ENCODE measurements at places on chromosomes 11 and 22.

GRCh38 chr11:96107143-96107824 is 183.4 kb upstream of the MTMR2 start:
- DNase-seq = peak; percentile 39

DNA sequence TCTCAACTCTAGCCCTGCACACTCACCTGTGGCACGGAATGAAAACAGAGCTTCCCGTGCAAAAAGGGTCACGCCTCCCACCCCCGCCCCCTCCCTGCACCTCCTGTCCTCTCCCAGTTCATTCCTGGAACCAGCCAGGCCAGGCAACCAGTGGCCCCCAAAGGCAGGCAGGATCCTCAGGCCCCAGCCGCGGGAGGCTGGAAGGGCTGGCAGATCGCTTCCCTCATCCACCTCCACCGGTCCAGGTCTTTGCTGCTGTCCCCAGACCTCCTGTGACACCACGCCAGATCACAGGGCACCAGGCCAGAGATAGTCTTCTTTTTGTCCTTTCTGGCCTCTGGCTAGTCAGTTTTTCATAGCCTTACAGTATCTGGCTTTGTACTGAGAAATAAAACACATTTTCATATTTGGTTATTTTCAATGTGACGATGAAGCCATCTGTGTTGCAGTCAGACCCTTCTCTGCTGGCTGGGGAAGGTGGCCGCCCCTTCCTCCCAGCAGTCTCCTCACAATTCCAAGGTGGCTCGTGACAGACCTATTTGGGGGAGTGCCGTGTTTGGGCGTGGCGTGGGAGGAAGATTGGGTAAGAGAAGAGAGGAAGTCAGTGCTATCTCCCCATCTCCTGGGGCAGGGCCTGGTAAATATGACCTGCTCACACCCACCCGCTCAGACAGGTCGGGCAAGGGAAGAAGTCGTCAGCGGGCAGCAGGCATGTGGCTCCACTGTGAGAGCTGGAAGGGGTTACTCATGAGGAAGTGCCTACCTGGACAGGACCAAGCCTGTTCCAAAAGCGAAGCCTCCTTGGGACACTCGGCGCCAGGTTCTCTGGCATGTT is 9.1 kb downstream of the SSH3 start:
- no peak for DNase-seq

DNA sequence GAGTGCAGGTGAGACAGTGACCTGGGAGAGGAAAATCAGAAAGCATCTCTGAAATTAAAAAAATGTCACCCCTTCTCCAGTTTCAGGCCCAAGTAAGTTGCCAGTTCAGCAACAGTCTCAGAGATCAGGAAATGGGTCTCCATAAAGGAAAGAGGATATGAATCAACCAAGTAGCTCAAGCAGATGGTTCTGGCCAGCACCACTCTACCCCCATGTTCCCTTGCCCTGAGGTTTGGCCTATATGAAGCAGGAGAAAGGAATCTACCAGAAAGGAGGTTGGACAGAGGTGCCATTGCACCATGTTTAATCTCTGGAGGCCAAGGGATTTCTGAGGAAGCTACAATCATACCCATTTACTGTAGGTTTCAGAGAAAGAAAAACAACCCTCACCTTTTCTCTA is 7.7 kb downstream of the FZD4 start:
- no peak for DNase-seq

GRCh38 chr22:34489861-34490260 is 569.6 kb upstream of the LARGE1 start:
- DNase-seq = no peak

- DNase-seq = no peak
Measured at GRCh38 chr11:64373598-64373974, 14.6 kb downstream of the RPS6KA4 start.

DNA sequence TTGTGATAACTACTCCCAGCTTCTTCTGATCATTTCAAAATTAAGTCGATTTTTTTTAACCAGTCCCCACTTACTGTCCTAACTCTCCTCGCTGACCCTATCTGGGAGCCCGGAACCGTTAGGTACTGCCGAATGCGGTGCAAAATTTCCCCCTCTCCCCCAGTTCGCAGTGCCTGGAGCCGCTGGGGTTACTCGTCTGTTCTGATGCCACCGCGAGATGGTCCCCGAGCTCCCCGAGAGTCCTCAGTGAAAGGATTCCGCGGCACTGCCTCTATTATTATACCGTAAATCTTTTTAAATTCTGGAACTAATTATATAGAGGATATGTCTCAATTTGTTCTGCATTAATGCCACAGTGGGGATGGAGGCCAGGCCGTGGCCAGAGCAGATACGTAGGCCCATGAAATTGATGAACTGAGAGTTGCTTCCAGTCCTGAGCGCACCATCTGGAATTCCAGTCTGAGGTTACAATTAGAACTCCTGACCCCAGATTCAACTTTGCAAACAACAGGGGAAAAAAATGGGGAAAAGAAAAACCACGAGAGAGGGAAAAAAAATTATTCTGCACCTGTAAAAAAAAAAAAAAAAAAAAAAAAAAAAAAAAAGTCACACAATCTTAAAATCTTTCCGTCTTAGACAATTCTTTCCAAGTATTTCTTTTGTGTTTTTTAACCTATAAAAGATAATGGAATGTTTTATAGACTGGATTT is 4.3 kb upstream of the WT1 start:
- peak; percentile 34 for DNase-seq

GRCh38 chr11:131025020-131025419 is 108.7 kb upstream of the SNX19 start:
- DNase-seq = peak; percentile 15

DNA sequence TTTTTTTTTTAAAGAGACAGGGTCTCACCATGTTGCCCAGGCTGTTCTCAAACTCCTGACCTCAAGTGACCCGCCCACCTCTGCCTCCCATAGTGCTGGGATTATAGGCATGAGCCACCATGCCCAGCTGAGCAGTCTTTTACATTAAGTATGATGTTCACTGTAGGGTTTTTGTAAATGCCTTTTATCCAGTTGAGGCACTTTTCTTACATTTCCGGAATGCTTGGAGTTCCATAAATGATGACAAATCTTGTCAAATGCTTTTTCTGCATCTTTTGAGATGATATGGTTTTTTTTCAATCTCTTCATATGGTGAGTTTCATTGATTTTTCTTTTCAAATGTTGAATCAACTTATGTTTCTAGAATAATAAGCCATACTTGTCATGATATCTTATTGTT is 29.4 kb upstream of the CTTN start:
- DNase-seq = no peak

DNA sequence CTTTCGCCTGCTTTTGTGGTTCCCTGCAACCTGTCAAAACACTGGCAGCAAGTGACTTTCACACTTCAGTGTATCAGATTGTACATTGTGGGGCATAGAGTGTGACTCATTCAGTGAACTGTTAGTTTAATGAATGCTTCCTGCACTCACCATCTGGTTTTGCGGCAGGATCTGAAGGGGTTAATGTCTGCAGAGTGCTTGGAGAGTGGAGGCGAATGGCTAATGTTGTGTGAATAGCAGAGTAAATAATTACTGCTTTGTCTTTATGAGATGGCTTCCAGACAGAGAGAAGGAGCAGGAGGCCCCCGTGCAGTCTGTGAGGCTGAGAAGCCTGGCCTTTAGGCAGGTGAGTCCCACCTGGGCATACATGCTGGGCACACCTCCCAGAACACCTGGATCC is 454.3 kb upstream of the KIRREL3 start:
- no peak for DNase-seq

- no peak for DNase-seq
Measured at GRCh38 chr11:47144541-47144940, 32.1 kb downstream of the ARFGAP2 start.

DNA sequence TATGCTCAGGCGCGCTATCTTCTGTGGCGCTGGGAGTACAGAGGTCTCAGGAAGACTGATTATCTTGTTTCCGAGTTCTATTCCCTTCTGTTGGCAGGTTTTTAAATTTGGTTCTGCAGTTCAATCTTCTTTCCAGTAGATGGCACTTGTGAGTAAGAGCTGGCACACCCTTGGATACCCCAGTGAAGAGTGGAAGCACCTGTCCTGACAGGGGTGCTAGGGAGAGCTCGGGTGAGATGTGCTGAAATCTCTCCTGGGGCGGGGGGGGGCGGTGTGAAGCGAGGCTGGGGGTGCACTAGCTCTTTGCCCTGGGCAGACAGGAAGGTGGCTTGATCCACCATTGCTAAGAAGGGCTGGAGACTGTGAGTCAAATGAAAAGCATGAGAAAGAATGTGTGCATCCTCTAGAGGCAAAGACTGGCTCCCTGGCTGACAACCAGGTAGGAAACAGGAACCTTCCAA is 679.9 kb upstream of the CCDC179 start:
- peak; percentile 36 for DNase-seq

GRCh38 chr11:75872887-75873416 is 57.9 kb downstream of the UVRAG start:
- no peak for DNase-seq

DNA sequence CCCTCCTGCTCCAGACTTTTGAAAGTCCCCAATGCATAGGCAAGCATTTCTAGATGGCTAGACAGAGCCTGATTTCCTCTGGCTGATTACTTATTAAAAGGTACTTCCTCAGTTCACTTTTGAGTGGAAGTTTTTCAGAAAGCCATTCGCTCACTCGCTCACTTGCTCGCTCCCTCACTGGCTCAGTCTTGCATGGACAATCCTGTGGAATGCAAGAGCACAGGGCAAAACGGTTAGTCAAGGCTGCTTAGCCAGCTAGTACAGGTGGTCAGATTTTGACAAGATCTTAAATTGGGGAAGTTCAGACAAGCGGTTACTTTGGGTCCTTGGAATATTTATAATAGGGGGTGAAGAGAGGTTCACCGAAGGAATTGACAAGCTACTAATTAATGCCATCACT is 101.0 kb downstream of the ARL14EP start:
- peak; percentile 51 for DNase-seq

DNA sequence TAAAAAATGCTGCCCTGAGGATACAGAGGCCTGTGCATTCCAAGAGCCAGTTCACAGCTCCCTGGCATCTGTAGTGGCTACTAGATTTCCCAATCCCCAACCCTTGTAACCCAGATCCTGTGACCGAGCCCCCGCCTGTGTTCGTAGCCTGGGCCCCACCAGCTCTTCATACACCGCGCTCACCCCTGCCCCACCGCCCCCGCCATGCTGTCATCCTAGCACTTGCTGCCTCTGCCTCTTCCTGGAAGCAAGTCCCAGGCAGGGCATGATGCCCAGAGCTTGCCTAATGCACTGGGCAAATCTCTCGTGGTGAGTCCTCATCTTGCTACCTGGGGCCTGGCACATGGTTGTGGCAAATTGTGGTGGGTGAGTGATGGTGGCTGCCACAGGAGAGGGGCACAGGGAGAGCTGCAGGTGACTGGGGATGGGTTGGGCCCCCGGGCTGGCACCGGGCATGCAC is 7.1 kb downstream of the MGAT3 start:
- no peak for DNase-seq

GRCh38 chr11:80860632-80861031 is 1419.8 kb upstream of the TENM4 start:
- DNase-seq = no peak

GRCh38 chr11:62132191-62132590 is 8.4 kb downstream of the INCENP start:
- no peak for DNase-seq

DNA sequence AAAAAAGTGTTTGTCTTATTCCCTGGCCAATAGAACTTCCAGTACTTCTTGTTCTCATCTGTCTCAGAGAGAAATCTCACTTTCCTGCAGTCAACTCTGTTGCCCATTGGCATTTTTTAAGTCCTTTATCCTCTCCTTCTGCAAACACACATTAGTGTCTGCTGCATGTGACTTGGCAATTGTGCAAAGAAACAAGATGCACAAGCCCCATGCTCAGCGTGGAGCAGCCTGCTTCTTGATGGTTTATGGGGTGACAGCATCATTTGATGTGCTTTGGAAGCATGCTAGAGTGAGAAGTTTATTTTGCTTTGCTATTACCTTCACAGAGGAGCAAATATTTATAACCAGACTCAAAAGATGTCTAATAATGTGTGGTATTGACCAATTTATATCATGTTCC is 238.2 kb downstream of the FAT3 start:
- DNase-seq = no peak

DNA sequence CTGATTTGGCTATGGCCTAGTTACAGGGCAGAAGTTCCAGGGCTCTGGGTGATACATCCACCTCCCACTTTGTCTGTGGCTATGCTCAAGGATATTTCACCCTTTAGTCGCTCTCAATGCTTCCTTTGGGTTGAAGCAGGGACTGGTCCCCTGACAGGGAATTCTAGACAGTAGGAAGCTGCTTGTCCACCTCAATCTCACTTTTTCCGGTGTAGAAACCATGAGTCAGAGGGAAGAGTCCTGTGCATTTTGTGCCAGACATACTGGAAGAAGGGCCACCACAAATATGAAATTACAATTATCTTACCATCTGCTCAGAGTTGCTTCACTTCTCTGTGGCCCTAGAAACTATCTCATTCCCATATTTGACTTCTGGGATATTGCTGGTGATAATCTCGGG is 413.7 kb upstream of the FAT3 start:
- DNase-seq = no peak

DNA sequence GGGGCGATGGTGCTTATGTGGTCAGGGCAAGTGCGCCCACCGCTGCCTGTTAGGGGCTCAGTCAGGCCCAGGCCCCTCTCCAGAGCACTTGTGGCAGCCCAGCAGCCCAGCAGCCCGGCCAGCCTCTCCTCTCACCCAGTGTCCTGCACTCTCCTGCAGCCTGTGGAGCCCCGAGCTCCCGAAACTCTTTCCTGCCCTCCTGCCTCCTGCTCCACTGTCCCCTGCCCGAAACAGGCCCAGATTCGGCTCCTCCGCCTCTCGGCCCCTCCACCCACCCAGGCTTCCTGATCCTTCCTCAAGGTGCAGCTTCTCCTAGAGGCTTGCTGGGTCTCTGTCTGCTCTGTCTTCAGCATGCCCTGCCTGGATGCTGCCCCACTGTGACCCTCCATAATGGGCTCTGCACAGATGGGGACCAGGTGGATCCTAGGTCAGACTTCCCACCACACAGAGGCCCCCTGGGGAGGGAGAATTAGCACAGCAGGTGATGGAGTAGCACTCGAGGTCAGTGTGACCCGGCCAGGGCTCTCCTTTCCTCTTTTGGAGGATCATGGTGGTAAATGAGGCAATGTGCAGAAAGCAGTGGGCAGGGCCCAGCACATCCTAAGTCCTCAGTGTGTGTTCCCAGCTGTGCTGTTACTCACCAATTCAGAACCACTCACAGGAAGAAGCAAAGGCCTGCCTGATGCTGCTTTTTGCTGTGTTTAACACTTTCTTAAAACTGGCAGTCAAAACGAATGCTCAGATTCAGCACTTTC is 18.6 kb upstream of the NAP1L4 start:
- no peak for DNase-seq

- no peak for DNase-seq
Measured at GRCh38 chr11:134437821-134438220, 25.8 kb upstream of the B3GAT1 start.

GRCh38 chr11:128290106-128290840 is 297.1 kb downstream of the ETS1 start:
- DNase-seq = peak; percentile 58

- DNase-seq = no peak
Measured at GRCh38 chr11:2304506-2305139, 2.8 kb downstream of the TSPAN32 start.

- no peak for DNase-seq
Measured at GRCh38 chr11:29361369-29361768, 655.5 kb downstream of the KCNA4 start.

GRCh38 chr11:111259896-111260295 is 14.4 kb downstream of the POU2AF2 start:
- no peak for DNase-seq

Measured in nephron progenitor cell (in vitro differentiated cells).